ENCODE measurements at places on chromosomes 2 and 18.

DNA sequence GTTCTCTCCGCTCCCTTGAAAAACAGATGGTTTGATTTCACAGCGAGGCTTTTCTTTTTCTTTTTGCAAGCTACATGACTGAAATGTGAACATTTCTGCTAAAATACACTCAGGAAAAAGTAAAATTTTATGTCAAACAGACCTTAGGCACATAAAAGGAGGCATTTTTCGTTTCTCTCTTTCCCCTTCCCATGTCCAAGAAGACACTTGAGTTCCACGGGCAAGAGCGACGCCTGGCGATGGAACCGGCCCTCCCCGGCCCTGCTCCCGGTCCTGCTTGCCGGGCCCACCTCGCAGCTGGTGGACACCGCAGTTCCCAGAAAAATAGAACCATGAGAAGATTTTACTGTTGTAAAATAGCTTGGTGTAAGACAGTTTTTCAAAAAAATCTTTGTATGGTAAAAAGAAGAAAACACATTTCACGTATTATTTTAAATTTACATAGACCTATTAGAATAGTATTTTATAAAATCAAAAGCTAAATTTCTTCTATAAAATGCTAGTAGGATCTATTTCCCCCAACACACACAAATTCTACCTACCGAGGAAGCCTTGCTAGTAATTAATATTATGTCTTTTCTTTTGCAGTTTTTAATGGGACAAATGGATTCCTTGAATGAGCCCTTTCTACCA, 2.3 kb upstream of the ALKAL2 start:
- peak; percentile 43 for DNase-seq

DNA sequence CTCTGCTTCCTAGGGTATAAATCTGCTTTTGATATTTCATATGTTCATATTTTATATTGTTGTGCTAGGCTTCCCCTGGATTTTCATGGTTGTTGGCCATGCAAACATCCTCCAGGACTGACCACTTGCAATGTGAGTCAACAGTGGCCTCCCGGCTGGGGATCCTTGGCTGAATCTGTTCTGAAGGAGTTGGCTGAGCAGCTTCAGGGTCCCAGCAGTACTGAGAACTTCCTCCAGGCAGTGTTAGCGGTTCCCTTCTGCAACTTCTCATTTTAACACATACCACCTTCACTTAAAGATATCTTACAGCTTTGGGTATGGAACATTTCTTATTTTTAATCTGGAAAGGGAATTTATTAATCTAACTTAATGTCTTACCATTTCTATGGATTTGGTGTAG, 122.1 kb downstream of the DTNB start:
- no peak for DNase-seq

DNA sequence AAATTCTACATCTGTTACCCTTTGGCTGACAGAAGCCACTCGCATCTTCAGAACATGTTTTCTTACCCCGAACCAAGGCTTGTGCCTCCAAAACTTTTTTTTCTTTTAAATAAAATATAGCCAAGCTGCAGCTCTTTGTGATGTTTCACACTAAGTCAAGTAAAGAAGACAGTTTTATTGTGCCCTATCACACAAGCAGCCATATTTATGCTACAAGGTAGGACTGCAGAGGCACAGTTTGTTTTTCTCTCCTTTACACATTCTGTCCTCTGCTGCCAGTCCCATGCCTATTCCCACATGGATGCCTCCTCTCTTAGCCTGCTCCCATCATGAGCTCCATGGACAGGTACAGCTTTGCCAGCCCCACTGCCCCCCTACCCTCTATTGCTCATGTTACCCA, 219.6 kb upstream of the THUMPD2 start:
- no peak for DNase-seq

GRCh38 chr2:232598293-232598692, 35.1 kb upstream of the EFHD1 start:
- DNase-seq, result no peak

GRCh38 chr2:134774786-134775641, 56.2 kb upstream of the TMEM163 start:
- peak; percentile 78 for DNase-seq

DNA sequence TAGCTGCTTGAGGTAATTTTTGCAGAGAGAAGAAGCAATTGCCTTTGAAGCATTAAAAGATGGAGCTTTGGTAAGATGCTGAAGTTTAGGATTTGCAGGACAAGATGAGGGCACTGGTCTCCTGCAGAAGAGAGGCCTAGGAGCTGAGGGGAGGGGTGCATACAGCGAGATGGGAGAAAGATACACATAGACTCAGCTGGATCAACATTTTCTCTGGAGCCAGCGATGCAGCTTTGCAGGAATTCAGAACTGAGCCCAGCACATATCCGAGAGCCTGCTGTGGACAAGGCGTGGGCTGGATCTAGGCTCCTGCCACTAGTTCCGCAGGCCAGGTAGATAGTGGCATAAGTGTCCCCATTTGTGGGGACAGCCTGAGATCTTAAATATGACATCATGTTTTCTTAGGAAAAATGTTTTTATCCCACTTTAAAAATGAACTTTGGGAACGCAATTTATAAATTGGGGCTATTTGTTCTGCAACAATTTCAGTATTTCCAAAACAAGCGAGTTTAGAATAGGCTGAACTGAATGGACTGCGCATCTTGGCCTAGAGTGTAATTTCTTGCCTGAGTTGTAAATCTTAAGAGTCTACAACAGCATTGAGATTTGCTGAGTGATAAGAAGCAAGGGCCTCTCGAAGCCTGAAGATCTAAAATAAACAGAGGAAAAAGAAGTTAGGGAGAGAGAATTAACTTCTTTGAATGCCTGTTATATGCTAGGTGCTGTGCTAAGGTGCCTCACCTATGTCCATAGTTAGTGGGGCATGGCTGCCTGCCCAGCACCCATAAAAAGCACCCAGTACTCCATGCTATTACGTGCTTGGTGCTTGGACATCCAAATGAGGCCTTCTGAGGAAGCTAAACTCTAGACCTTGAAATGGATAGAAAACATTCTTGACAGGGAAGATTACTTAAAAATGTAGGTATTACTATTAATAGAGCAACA, 17.3 kb downstream of the GRHL1 start:
- DNase-seq, result no peak

DNA sequence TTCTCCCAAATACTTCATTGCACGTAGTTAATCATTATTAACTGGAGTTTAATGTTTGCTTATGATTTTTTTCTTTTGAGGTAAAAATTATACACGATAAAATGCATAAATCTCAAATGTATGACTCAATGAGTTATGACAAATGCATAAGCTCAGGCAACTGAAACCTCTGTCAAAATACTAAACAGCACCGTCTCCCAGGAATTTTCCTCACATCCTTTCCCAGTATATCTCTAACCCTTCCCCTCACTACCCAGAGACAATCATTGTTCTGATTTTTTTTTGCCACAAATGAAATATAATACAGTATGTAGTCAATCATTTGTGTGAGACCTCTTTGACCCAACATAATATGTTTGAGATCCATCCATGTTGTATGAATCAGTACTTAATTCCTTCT, 606.5 kb downstream of the CPS1 start:
- DNase-seq, result peak; percentile 23

DNA sequence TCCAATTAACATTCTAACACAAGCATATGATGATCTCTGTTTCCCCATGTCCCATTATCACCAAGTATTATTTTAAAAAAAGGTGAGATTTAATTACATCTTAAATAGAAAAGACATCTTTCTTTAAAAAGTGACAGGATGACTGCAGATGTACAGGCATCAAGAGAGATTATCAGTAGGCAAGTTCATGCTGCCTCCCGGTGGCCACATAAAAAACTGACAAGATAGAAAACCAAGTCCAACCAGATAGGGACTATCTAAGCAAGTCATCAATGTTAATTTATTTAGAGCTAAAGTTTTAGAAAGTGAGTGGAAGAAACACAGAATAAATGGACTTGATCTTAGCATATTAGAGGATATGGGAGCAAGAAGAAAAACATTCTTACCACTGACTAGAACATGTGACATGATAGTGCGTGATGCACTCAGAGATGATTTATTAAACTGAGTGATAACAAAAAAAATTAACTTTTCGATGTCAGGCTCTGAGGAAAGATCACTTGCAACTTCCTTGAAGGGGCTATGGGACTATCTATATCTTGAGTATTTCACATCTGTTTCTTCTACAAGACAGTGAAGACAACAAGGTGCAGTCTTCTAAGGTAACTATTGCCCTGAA, 5.4 kb upstream of the TDRD15 start:
- peak; percentile 6 for DNase-seq

DNA sequence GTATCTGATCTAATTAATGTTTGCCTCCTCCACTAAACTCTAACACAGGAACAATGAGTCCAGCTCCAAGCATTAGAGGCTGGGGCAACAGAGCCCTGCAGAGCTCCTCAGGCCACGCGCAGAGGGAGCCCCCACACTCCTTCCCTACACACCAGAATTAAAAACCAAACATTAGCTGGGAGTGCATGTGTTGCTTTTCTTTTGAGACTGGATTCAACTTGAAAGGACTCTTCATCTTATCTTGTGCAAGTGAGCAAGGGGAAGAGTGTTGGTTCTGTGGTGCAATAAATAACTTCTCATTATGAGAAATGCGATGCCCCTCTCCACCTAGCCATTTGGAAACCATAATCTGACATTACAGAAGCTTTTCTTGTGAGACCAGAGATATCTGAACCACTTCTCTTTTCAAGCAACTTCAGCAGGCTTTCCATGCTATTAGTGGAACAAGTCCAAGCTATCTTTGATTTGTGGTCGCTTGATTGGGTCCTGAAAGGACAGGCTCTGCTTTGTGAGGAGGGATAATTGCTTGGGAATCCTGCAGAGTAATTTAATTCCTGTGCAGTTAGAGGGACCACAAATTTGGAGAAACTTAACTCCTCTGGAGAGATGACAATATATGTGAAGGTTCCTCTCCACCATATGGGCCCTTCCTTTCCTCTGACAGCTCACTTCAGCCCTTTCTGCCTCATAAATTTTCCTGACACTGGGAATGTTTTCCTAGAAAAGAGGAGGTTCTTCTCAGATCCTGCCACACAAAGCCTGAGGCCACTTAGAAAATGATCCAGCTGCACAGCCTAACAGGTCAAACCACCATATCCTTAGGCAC, 112.5 kb downstream of the ATL2 start:
- no peak for DNase-seq

GRCh38 chr2:223494942-223495341, 107.2 kb downstream of the SCG2 start:
- DNase-seq, result no peak

DNA sequence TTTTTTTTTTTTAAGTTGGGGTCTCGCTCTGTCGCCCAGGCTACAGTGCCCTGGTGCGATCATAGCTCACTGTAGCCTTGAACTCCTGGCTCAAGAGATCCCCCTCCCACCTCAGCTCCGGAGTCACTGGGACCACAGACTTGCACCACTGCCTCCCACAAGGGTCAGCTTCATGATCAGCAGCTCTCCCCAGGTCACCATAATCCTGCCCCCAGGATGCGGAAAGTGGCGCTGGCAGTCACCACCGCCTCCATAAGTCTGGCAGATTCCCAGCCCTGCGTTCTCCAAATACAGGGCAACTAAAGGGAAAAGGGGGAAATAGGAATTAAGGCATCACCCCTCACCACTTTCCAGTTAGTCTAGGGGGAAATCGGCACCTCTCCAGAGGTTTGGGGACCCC, 5.2 kb upstream of the ARID5A start:
- DNase-seq, result no peak

- DNase-seq, result no peak
These were observed 121.4 kb upstream of the MGAT5 start for GRCh38 chr2:134132490-134132857.

DNA sequence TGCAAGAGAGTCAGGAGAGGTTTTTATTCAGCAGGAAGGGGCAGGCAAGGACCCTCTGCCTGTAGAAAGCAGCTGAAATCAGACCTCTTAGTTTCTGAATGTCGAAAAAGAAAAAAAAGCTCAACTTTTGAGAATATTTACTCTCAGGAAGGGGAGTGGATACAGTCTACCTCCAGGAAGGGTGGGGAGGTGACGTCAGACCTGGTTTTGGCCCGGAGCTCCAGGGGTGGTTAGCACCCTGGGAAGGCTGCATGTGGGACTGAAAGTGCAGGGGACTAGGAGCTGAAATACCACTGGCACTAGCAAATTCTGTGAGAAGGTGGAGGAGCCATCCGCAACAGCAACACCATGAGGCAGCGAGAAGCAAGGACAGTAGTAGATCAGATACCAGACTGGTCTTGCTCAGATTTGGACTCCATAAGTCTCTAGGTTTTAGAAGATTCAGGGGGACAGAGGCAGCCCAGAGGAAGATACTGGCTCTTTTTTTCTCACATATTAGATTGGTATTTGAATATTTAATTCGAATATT, 19.8 kb downstream of the MC2R start:
- no peak for DNase-seq

- DNase-seq, result no peak
These were observed 1643.6 kb upstream of the CELF4 start for GRCh38 chr18:39209173-39209572.

- DNase-seq, result no peak
These were observed 232.1 kb upstream of the COPS8 start for GRCh38 chr2:236853585-236854051.

- DNase-seq, result no peak
These were observed 242.3 kb upstream of the FOSL2 start for GRCh38 chr2:28150236-28150915.

- DNase-seq, result no peak
These were observed 74.4 kb upstream of the ASB18 start for GRCh38 chr2:236338495-236339184.

DNA sequence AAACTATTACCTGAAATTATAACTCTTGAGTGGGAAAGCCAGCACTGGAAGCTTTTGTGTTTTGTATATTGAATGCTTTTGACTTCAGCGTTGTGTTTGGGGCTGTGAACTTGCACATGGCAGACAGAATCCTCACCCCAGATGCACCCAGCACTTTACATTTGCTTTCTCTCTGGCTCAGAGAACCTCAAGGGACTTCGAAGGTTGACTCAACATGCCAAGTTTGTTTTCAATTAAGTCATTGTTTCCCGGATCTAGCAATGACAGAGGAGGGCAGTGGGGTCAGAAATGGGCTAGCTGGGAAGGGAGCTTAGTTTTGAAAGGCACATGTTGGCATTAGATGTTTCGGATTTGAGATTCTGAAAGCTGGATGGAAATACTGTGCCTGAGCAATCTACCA, 22.4 kb downstream of the TET3 start:
- no peak for DNase-seq

DNA sequence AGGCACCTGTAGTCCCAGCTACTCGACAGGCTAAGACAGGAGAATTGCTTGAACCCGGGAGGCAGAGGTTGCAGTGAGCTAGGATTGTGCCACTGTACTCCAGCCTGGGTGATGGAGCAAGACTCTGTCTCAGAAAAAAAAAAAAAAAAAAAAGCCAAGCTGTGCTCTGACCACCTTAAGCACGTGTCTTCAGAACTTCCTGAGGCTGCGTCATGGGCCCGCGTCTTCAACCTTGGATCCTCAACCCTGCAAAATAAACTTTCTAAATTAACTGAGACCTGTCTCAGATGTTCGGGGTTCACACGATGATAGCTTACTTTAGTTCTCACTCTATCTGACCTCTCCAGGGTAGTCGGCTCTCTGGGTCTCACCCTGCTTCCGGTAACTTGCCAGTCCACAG, 65.8 kb upstream of the CABLES1 start:
- DNase-seq, result no peak

- no peak for DNase-seq
These were observed 469.3 kb downstream of the METTL4 start for GRCh38 chr18:2102022-2102421.

Data from NCI-H226 (cell line).